ENCODE measurements at places on chromosomes 4 and X. TPM values are rescaled to one million over a fixed set of nuclear protein-coding genes. Genes with fewer than 3 reads are reported as not detected.

DNA sequence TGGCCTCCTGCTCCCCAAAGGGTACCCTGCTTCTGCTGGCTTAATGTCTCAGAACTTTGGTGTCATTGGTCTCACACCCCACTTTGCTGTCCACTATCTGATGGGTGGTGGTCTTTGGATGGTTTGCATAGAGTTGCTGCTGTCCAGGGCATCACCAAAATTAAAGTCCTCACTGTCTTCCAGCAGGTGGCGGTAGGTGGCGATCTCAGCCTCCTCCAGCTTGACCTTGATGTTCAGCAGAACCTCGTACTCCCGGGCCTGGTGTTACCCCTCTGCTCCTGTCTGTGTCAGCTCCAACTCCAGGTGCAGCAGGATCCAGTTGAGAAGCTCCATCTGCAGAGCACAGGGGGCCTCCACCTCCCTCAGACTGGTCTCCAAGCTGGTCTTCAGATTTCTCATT, 1169.5 kb upstream of the PABPC4L start:
- DNase-seq, result no peak

Gene IL9R
- 87.0 TPM for total RNA-seq

Gene XPNPEP2
- 1.0 TPM for total RNA-seq

Gene SERTM2
- total RNA-seq, result not detected

- no peak for DNase-seq
These were observed 47.5 kb downstream of the NKX6-1 start for GRCh38 chr4:84451546-84451945.

DNA sequence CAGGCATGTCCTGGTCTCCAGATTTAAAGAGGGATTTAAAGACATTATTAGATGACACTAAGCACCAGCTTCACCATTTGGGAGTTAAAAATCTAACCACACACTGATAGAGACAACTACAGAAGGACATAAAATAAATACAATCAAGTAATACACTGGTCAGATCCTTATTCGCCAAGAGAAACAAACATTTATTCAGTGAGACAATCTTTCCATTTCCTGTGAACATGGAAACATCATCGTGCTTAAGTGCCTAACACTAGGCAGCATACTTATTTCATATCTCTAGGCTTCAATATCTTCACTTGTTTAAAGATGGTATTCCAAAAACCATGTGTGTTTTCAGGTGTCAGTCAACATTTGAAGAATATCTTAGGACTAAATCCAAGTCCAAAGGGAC, 103.6 kb downstream of the AREG start:
- DNase-seq, result no peak

- DNase-seq, result no peak
These were observed 30.1 kb upstream of the MAD2L1 start for GRCh38 chr4:120096508-120097297.

Gene BEND4
- total RNA-seq, result 3.2 TPM

GRCh38 chr4:6926081-6926480, 16.5 kb downstream of the TBC1D14 start:
- no peak for DNase-seq

All from activated CD8-positive, alpha-beta memory T cell treated with anti-CD3 and anti-CD28 coated beads, Interleukin-2, amount 10 ng/mL, durations not matched to agents 7 days and 5 days (primary cell).